ENCODE measurements at places on chromosomes 11 and 22.

GRCh38 chr11:47983464-47984397, 3.4 kb downstream of the PTPRJ start:
- no peak for DNase-seq

GRCh38 chr22:41936894-41937169, 10.1 kb downstream of the CENPM start:
- no peak for DNase-seq

- DNase-seq, result no peak
Measured at GRCh38 chr11:33689085-33689484, 11.5 kb downstream of the C11orf91 start.

DNA sequence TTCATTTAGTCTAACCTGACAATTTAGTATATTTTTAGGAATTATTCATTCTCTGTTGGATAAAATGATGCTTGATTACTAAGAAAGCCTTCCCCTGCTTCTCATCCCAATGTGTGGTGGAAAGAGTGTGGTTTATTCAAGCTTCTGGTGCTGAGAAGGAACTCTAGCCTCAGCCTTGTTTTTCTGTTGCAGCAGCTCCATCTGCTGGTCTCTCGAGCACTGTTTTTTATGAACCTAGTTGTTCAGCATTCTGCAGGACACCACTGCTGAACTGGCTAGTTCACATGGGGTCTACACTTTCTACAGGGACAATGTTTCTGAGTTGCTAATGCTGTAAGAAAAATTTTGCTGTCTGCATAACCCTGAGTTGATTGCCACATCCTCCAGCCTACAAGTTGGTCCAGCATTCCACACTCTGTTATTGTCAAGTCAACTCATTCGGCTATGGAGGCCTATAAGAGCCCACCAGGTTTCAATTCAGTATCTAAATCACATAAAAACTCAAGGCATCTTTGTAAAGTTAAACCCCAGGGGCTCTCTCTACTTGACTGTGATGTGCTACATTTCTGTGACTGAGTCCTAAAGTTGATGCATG, 14.3 kb downstream of the OR2AG2 start:
- peak; percentile 28 for DNase-seq

GRCh38 chr11:69115586-69116560, 39.9 kb upstream of the SMIM38 start:
- DNase-seq, result no peak

DNA sequence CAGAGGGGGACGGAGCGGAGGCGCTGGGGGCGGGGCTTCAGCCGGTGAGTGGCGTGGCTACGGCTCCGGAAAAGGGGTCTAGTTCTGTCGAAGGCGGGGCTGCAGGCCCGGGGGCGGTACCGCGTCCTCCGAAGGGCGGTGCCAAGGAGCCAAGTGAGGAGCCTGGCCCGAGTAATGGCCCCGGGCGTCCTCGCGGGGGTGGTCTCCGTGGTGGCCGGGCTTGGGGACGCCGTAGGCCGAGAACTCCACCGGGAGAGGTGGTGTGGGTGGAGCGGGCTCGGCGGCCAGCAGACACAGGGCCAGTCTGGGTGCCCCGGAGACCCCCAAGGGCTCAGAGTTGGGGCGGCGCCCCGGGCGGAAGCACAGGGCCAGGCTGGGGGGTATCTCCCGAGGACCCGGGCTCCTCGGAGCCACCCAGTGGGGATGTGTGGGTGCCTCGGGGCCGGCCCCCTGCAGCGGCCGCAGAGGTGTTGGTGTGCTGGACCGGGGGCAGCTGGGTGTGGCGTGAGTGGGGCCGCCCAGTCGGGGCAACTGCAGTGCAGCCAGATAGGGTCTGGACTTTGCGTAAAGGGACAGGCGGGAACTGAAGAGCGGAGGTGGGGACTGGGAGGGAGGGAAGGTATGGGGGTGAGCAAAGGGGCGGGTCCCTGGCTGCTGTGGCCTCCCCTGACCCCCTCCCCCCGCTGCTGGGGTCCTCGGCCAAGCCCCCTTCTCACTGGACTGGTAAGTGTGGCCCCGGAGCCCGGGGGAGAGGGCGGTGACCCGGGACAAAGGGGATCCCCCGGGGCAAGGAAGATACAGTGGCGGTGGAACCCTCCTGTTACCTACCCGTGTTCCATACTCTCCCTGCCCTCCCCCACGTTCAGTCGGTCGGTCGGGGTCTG, 838 bp downstream of the FKBP2 start:
- DNase-seq, result no peak

DNA sequence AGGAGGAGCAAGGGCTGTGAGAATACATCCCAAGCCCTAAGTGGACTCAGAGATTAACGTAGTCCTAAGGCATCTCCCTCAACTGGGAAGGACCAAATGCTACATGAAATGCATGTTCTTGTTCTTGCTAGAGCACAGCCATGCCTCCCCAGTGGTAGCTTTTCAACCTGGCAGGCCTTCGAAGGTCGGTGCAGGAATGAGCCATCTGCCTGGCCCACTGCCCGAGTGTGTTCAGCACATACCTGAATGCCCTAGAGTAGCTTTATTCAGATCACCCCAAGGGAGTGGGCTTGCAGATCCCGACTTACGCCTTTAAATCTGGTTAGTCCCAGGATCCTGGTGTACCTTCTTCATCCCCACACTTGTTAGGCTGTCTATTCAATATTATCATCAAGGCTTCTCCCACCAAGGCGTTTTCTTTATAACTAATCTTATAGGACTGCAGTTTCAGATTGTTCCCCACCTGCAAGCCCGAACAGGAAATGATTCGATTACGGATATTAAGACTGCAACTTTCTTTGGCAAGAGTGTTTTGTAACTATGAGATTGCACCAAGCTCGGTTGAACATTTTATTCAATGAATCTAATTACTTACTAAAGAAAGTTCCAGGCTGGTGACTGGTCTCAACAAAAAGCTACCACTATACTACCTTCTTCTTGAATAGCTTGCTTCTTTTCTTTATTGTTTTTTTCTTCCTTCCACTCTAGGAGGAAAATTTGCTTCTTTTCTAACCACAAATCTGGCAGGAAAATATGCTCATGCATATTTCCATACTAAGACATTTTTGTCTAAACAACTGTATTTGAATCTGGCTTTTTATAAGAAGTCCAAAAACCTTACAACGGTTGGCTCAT, 115.6 kb downstream of the SGSM3 start:
- DNase-seq, result no peak

DNA sequence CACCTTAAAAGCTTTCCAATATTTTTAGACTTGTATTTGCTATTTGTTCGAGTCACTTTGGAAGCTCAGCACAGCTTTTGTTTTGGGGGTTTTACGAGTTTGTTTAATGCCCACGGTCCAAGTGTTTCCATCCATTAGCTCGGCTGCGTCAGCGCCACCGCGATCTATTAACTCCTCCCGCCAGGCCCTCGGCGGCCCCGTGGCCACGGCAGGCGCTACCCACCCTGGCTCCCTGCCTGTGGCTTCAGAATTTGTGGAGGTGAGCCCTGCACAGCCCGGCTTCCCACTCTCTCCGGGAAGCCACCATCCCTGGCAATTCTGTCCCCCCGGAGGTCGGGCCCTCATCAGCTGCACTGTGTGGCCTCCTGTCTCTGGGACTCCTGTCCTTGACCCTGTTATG, 648.5 kb downstream of the BRD1 start:
- no peak for DNase-seq

GRCh38 chr22:18067548-18068341, 10.0 kb upstream of the PEX26 start:
- DNase-seq, result no peak

All from stimulated activated CD8-positive, alpha-beta memory T cell treated with anti-CD3 and anti-CD28 coated beads, Interleukin-12 subunit alpha, Interleukin-12 subunit beta, amount 100 ng/mL, for 1 hour (primary cell).